ENCODE measurements at places on chromosomes 6 and 20. TPM values are rescaled to one million over a fixed set of nuclear protein-coding genes. Genes with fewer than 3 reads are reported as not detected.

DNA sequence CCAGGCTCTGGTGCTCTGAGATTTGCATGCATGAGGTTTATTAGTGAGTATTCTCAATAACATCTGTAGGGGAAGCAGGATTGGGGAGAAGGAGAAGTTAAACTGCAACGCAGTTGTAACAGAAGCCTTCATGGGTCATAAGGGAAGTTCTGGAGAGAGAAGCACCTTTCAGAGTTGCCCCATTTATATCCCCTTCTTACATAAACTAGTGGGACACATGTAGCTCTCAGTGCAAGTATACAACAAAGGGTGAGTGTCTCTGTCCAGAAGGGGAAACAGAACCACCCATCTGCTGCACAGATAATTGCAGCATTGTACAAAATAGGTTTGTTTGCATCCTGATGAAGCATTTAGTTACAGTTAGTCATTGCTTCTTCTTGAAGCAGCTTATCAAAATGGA lies 4.3 kb upstream of the ADGB start:
- DNase-seq = no peak

Gene CD93
- polyA plus RNA-seq = 0.02 TPM

Gene TNXB
- 0.35 TPM for polyA plus RNA-seq

GRCh38 chr6:76810286-76810685 lies 653.0 kb downstream of the HTR1B start:
- no peak for DNase-seq

- DNase-seq = no peak
Measured at GRCh38 chr20:60494476-60494875, 536.3 kb downstream of the CDH26 start.

DNA sequence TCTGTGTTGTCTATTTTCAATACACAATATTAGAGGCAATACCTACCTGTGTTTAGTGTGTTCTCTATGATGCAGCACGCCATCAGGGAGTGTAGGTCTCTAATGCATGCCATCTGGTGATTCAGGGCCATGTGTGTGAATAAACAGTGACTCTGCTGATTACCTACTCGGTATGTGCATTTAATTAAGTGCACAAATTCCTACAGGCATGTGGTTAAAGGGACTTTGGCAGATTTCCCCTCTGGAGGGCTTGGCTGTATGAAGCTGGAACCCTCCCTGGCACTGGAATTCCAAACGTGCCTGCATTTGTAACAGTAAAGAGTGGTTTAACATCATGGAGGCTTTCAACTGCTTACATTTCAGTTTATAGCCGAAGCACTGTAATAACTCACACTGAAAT lies 401.5 kb upstream of the SASH1 start:
- DNase-seq = no peak

Measured in AG04450 (cell line).